ENCODE measurements at places on chromosomes 3 and 15.

GRCh38 chr3:150083655-150084042 lies 113.0 kb upstream of the PFN2 start:
- DNase-seq = no peak

DNA sequence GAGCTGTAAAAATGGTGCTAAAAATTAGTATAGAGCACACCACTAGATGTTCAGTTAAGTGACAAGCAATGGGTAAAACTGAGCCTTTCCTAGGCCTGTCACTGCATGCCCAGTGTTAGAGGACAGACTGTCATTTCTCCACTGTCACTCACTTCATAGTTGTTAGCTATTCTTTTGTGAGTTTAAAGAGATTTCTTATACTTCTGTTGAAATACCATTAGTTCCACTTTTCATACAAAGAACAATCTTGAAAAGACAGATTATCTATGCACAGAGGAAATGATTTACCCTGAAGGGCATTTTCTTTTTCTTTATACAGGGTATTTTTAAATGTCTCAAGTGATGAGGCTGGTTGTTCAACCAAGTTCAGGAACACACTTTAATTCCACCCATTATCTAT lies 28.3 kb upstream of the CHMP2B start:
- DNase-seq = no peak

- no peak for DNase-seq
Observed at GRCh38 chr15:84112025-84112424, 123.5 kb upstream of the GOLGA6L4 start.

GRCh38 chr3:46098319-46098761 lies 71.1 kb upstream of the XCR1 start:
- DNase-seq = no peak

GRCh38 chr3:104632947-104633346 lies 733.8 kb upstream of the ALCAM start:
- DNase-seq = no peak

DNA sequence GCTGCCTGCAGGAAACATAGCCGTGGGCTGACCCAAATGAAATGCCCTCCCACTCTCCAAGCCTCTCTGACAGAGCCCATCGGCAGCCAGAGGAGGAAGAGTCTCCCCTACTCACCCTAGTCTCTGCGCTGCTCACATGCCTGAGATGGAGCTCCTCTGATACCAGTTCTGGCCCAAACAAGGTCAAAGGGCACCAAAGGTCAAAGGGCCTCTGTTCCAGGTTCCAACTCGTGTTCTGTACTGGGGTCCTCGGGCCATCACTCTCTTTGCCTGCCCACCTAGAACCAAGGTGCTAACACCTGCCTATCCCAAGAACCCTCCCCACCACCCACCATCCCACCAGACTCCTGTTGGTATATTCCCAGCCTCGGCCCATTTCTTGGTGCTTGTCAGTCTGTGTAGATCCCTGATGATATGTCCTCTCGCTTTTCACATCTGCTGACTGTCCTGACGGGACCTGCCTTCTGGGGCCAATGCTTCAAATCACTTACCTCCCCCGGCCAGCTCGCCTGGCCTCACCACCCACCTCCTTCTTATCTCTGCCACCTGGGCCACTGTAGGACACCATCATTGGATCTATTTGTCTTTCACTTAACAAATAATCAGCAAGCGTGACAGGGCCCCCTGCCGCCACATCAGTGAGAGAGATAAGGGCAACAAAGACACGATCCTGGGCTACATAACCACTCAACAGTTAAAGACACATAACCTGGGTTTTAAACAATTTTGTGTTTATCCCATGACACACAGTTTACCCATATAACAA lies 90.4 kb downstream of the SRGAP3 start:
- DNase-seq = no peak

GRCh38 chr3:27521179-27521871 lies 37.1 kb upstream of the SLC4A7 start:
- no peak for DNase-seq

DNA sequence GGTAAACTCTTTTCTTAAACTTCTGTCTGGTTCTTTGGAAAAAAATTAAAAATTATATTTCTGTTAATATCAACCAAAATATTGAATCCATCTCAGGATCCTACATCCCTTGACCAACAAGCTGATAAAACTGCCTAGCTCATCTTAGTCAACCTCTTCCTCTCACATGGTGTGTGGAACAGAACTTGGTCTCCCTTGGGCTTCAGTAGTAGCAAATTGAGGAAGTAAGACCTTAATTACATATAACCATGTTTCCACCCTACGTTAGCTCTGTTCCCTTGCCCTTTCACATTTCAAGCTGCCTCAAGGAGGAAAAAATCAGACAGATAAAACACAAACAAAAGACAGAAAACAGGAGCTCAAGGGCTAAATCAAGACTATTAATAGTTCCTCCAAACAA lies 116.4 kb downstream of the GREM1 start:
- DNase-seq = no peak

GRCh38 chr3:51123531-51123930 lies 261.6 kb upstream of the MANF start:
- DNase-seq = no peak

- DNase-seq = no peak
Observed at GRCh38 chr15:100101426-100102089, 240.2 kb downstream of the ADAMTS17 start.
